ENCODE measurements at places on chromosomes 1 and 21.

DNA sequence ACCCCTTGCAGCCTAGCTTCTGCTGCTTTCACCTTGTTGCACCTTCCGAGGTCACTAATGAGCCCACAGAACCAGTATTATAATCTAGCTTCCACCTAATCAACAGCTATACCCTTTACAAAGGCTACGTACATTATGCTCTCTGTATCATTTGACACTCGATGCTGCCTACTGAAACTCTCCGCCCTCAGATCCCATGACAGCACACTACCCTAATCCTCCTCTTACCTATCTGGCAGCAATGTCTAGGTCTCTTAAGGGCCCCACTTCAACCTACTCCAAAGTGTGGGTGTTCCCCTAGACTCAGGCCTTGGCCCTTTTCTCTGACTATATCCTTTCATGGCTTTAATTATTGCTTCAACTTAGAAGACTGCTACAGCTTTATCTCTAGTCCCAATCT, 4.8 kb upstream of the MRPS21 start:
- no peak for DNase-seq
- H3K36me3 ChIP-seq, result peaks cover 6% of the 10 kb centered on the region
- H3K27me3 ChIP-seq, result no peaks in the 10 kb centered on the region
- H3K27ac ChIP-seq, result no peak overlapping the region

DNA sequence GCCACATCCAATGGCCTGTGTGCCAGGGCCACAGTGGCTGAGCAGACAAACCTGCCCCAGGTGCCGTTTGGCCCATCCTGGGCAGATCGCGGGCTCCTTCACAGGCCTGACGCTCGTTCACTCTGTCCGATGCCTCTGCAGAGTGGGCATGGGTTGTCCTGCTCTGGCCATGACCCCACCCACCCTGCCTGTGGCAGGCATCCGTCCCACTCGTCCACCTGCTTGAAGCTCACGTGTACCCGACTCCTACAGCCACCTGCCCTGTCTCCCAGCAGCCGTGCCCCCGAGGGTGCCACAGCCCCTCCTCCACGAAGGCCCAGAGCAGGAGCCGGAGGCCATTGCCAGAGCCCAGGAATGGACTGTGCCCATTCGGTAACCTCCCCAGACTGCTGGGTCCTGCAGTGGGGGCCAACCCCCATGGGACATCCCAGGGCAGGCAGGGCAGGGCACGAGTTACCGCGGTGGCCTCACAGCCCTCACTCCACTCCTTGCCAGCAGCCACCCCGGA, 41.9 kb downstream of the TRIM11 start:
- H3K27me3 ChIP-seq, result no peaks in the 10 kb centered on the region
- no peak for DNase-seq
- H3K27ac ChIP-seq, result no peak overlapping the region
- no peaks in the 10 kb centered on the region for H3K36me3 ChIP-seq

DNA sequence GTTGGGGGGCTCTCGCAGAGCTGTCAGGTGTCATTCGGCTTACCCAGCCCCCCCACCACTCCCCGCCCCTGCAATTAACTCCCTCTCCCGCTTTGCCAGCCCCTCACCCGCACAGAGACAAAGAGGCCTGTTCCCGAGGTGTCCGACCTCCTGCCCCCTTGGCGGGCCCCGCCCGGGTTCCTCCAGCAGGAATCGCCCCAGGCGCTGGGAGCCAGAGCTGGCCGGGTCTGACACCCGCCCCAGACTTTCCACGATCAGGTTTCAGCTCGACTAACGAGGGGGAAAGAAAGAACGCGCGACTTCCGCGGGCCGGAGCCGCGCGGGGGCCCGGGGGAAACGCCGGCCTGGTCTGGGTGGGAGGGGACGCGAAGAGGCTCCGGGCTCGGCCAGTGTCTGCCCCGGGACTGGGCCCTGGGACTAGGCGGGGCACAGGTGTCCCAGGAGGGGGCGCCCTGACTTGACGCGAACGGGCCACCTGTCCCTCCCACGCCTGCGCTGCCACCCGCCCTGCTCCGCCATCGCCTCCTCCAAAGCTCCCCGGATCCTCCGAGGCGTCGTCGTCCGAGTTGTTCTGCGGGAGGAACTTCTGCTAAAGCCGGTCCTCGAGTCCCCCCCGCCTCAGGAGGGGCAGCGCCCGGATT, 36.4 kb upstream of the HHAT start:
- H3K27me3 ChIP-seq, result no peaks in the 10 kb centered on the region
- DNase-seq, result peak; percentile 82
- H3K27ac ChIP-seq, result peak overlapping the region; percentile 87
- H3K4me1 ChIP-seq, result peaks cover 12% of the 10 kb centered on the region

GRCh38 chr1:12407050-12407961, 177.5 kb downstream of the VPS13D start:
- H3K4me3 ChIP-seq, result no peak overlapping the region
- H3K36me3 ChIP-seq, result peaks cover 7% of the 10 kb centered on the region
- peaks cover 11% of the 10 kb centered on the region for H3K4me1 ChIP-seq
- no peak for DNase-seq

GRCh38 chr1:62481681-62482080, 44.8 kb downstream of the USP1 start:
- H3K27me3 ChIP-seq, result no peaks in the 10 kb centered on the region
- H3K36me3 ChIP-seq, result peaks cover 2% of the 10 kb centered on the region
- H3K4me3 ChIP-seq, result no peak overlapping the region
- no peaks in the 10 kb centered on the region for H3K4me1 ChIP-seq
- no peak overlapping the region for H3K27ac ChIP-seq

DNA sequence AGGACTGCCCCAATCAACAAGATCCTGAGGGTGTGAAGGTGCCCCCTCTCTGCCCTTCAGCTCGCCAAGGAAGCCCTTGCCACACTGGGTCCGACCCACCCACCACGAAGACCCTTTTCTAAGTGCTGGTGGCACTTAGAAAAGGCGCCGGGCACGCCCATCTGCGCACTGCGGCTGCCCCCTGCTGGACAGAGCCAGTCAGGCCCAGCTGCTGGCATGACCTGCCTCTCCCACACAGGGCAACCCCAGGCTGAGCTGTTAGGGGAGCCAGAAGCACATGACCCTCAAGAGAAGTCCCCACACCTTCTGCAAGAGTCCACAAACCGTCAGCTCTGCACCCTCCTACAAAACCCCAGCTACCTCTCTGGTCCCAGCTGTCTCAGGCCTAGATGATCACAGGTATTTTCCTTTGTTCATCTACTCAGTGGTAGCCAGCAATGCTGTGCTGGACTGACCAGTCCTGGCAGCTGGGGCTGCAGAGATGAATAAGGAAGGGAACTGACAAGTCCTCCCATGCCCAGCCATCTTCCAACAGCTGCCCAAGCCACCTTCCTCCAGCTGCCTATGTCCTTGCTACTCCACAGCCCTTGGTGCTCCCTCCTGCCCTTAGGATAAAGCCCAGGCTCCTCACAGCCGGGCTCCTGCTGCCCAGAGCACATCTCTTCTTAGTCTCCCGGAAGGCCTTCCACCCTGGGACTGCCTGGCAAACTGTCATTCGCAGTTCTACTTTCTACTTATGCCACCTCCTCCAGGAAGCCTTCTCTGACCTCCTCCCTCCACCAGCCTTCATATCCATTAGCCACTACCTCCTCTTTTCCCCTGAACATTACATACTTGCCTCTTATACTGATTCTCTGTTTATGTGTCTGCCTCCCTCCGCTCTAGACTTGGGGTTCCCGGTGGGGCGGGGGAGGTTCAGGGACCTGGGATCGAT, 39.8 kb upstream of the ZC3H12A start:
- H3K4me3 ChIP-seq, result no peak overlapping the region
- no peaks in the 10 kb centered on the region for H3K36me3 ChIP-seq
- no peak overlapping the region for H3K27ac ChIP-seq
- peak; percentile 76 for DNase-seq
- no peaks in the 10 kb centered on the region for H3K27me3 ChIP-seq
- no peaks in the 10 kb centered on the region for H3K4me1 ChIP-seq

GRCh38 chr1:44049839-44050238, 18.6 kb upstream of the SLC6A9 start:
- H3K27me3 ChIP-seq, result no peaks in the 10 kb centered on the region
- DNase-seq, result no peak
- H3K4me1 ChIP-seq, result no peaks in the 10 kb centered on the region
- H3K36me3 ChIP-seq, result no peaks in the 10 kb centered on the region
- no peak overlapping the region for H3K4me3 ChIP-seq
- H3K27ac ChIP-seq, result no peak overlapping the region

GRCh38 chr1:45834689-45835088, 31.3 kb downstream of the MAST2 start:
- no peaks in the 10 kb centered on the region for H3K4me1 ChIP-seq
- H3K36me3 ChIP-seq, result no peaks in the 10 kb centered on the region
- no peaks in the 10 kb centered on the region for H3K27me3 ChIP-seq
- no peak for DNase-seq

GRCh38 chr1:229102741-229103391, 168.0 kb upstream of the RAB4A start:
- DNase-seq, result no peak
- H3K4me3 ChIP-seq, result no peak overlapping the region
- peaks cover 3% of the 10 kb centered on the region for H3K4me1 ChIP-seq

DNA sequence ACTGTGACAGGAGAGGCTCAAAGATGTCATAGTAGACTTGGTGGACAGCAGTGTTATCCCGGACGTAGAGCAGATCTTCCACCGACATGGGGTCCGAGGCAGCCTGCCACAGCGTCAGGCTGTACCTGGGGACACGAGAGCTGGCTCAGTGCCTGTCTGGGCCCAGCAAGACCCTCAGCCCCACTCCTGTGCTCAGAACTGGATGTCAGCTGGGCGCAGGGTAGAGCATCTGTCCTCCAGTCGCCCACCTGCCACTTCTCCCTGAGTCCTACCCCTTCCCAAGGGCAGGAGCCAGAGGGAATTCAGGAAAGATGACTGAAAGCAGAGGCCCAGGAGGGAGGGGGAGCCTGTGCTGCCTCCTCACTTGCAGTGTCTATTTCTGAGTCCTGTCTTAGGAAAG, 11.7 kb downstream of the FAM151A start:
- no peak overlapping the region for H3K4me3 ChIP-seq
- no peak for DNase-seq
- H3K4me1 ChIP-seq, result no peaks in the 10 kb centered on the region

DNA sequence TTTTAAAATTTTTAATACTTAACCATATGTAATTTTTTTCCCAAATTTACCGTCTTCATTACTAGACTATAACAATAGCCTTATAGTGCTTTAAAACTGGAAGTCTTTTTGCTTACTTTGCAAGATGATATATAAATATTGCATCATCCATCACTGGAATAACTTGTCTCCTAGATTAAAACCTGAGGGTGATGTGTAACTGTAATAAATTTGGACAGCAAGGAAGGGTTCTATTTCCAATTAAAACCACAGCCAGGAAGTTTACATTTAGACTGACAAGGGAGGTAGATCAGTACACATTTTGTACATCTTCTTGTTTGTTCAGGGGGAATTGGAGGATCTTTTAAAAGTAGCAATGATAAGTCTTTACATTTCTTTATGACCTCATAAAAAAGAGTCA, 21.9 kb downstream of the NTNG1 start:
- H3K4me1 ChIP-seq, result no peaks in the 10 kb centered on the region
- H3K4me3 ChIP-seq, result no peak overlapping the region
- no peaks in the 10 kb centered on the region for H3K27me3 ChIP-seq
- DNase-seq, result no peak

GRCh38 chr21:33650230-33650629, 7.9 kb downstream of the ITSN1 start:
- H3K27ac ChIP-seq, result no peak overlapping the region
- no peaks in the 10 kb centered on the region for H3K36me3 ChIP-seq
- H3K27me3 ChIP-seq, result no peaks in the 10 kb centered on the region
- no peak for DNase-seq

- H3K4me1 ChIP-seq, result peaks cover 6% of the 10 kb centered on the region
- H3K36me3 ChIP-seq, result no peaks in the 10 kb centered on the region
- DNase-seq, result no peak
- H3K27ac ChIP-seq, result no peak overlapping the region
- H3K27me3 ChIP-seq, result no peaks in the 10 kb centered on the region
- H3K4me3 ChIP-seq, result no peak overlapping the region
Observed at GRCh38 chr21:45088729-45089128, 14.3 kb downstream of the ADARB1 start.

GRCh38 chr1:113759333-113760101, at the start of gene PHTF1:
TSS of gene PHTF1 (minus strand) at chr1:113759486. CDS start at chr1:113758703, 783 bp downstream.
- H3K27me3 ChIP-seq, result no peaks in the 10 kb centered on the region
- no peaks in the 10 kb centered on the region for H3K4me1 ChIP-seq
- no peaks in the 10 kb centered on the region for H3K36me3 ChIP-seq
- peak within 1 kb of the TSS; percentile 96 for H3K27ac ChIP-seq
- H3K4me3 ChIP-seq, result peak within 1 kb of the TSS; percentile 91
- peak; percentile 89 for DNase-seq

DNA sequence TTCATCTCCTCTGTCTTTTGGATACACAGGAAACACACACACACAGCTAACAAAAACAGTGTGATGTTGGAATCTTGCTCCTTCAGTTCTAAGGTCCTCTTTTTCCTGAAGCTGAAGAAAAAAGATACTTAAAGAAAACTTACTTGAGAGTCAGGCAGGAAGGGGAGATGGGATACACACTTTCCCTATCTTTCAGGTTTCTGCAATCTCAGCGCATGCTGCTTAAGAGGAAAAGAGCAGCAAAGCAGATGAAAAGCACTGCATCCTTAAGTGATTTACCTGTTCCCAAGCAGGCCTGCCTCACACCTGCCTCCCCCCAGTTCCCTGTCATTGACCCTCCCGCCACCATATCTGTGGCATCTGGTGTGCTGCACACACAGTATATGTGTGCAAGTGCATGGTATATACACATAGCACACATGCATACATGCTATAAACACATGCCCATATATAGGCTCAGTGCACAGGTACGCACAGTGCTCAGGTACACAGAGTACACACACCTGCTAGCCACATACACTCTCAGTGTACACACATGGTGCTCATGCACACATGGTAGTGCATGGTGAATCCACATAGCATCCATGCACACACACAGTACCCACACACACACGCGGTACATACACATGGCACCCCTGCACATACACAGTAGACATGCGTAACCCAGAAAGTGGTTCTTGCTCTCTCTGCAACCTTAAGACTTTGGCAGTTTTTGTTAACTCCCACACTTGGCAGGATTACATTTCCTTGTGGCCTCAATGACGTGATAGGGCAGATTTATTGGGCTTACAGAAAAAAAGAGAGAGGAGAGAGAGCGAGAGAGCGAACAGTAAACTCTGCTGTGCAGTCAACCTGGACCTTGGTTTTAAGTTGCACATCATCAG, 166.9 kb downstream of the TOMM20 start:
- no peaks in the 10 kb centered on the region for H3K36me3 ChIP-seq
- no peak overlapping the region for H3K4me3 ChIP-seq
- peak overlapping the region; percentile 86 for H3K27ac ChIP-seq
- H3K27me3 ChIP-seq, result no peaks in the 10 kb centered on the region

DNA sequence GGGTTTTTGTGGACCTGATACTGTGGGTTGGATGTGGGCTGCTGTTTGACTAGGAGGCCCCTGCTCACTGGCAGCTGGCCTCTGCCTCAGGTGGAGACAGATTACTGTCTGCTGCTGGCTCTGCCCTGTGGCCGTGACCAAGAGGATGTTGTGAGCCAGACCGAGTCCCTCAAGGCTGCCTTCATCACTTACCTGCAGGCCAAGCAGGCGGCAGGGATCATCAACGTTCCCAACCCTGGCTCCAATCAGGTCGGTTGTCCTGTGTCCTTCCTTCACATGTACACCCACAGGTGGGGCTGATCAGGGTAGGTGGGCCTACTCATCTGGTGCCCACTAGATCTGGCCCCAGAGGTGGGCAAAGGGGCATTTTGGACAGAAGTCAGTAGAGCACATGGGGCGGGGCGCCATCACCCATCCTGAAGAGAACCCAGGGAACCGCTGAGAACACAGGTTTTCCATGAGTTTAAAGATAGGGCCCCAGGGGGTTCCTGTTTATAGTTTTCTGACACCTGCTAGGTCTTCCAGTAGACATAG, 37.2 kb downstream of the ZBTB17 start:
- no peaks in the 10 kb centered on the region for H3K27me3 ChIP-seq
- no peak overlapping the region for H3K27ac ChIP-seq
- no peak for DNase-seq
- peaks cover 5% of the 10 kb centered on the region for H3K4me1 ChIP-seq
- H3K4me3 ChIP-seq, result no peak overlapping the region

GRCh38 chr1:215360031-215360430, 207.1 kb upstream of the KCTD3 start:
- H3K4me3 ChIP-seq, result no peak overlapping the region
- no peak overlapping the region for H3K27ac ChIP-seq
- H3K27me3 ChIP-seq, result no peaks in the 10 kb centered on the region
- no peaks in the 10 kb centered on the region for H3K36me3 ChIP-seq
